ENCODE measurements at places on chromosomes 4 and X.

- DNase-seq = no peak
Measured at GRCh38 chr4:25320336-25320735, 7.8 kb downstream of the ZCCHC4 start.

- DNase-seq = peak; percentile 9
Measured at GRCh38 chr4:55866973-55867574, 13.6 kb downstream of the EXOC1 start.

DNA sequence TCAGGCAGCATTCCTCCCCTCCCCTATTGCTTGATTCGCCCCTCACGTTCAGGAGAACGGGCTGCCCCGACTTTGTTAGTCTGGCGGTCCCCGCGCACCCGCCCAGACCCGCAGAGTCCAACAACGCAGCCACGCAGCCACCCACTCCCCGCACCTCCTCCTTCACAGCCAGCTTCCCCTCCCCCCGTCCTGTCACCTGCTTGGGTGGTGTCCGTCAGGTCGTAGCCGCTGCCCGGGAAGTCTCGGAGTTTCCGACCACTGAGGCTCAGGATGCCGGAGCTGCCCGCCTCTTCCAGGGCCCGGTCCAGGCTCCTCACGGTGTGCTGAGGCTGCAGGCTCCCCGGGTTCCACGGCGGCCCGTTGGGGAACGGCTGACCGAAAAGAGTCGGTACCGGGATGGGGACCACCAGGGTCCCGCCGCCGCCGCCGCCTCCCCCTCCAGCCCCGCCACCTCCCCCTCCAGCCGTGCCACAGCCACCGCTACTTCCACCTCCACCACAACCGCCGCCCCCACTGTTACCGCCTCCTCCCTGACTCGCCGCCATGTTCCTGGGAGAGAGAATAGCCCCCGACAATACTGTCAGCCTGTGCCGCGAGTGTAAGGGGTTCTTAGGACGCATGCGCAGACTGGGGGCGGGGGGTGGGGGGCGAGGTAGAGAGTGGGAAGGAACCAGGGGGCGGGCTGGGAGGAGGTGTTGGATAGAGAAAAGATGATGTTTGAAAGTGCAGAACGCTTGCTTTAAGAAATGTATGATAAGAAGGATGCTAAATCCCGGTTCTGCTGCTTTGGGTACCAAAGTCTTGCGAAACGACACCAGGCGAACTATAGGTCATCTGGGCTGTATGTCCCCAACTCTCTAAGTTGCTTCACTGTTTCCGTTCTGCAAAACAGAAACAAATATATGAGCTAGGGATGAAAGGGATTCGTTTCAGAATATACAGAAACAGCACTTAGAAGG lies at the start of gene LRCH2:
LRCH2 (minus strand) TSS at position 600 of the 959 bp plus-strand sequence; CDS start at position 545, 55 bp downstream.
- DNase-seq = no peak

DNA sequence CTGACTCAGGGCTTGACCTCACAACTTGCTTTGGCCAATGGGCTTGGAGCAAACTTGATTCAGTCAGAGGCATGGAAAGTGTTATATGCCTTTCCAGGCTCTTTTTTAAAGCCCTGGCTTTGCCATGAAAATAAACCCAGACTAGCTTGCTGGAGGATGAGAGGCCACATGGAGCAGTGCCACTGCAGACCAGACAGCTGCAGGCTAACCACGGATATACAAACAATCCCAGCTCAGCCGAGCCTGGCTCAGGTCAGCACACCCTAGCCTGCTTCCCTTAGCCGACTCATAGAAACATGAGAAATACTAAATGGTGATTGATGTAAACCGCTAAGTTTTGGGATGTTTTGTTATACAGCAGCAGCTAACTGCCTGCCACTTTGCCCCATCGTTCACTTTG lies 345.1 kb downstream of the ARHGAP10 start:
- no peak for DNase-seq

DNA sequence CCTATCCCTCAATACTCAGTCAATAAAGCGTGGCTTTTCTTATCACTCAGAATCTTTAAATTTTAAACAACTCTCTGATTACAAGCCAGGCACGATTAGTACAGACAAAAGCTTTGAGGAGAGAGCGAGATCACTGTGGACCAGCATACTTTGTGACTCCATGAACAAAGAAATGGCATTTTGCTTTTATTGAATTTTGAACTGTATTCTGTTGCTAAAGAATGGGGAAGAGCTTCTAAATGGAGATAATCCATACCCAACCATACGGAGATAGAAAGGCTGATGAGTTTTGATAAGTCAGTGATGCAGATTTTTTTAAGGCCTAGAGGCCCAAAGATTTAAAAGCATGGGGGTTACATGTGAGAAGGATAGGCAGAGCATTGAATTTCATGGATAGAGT lies 259.1 kb downstream of the DACH2 start:
- no peak for DNase-seq
